ENCODE measurements at places on chromosomes 11 and 22.

DNA sequence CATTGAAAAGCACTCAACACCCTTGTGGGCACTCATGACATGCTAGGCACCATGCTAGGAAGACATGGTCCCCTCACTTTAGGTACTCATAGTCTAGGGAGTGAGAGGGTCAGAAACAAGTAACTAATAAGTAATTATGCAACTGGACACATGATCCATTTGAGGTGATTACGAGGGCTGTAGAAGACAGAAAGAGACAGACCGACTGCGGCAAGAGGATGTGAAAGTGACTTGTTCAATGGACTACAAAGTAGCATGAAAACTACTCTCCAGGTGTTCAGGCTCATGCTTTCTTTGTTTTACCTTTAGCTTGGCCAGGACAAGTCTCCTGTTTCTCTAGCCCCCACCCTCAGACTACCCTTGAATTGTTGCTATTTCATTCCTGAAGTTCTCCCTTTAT is 310.8 kb upstream of the SORL1-AS1 start:
- DNase-seq = no peak

GRCh38 chr22:48920776-48921241 is 906.9 kb downstream of the BRD1 start:
- peak; percentile 59 for DNase-seq

DNA sequence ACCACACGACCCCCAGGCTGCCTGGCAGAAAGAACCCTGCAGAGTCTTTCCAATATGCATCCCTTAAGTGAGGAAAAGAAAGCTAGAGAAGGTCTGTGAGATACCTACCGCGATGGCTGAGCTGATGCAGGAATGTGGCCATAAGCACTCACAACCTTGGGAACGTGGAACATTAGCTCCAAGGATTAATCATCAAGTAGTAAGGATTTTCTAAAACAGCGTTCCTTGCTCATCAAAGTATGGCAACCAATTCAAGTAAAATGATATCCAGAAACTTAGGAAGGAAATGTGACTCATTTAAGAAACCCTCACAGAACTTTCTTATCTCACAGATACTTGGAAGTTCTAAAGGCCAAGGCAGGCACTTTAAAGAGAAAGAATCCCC is 12.8 kb downstream of the PACSIN2 start:
- no peak for DNase-seq

DNA sequence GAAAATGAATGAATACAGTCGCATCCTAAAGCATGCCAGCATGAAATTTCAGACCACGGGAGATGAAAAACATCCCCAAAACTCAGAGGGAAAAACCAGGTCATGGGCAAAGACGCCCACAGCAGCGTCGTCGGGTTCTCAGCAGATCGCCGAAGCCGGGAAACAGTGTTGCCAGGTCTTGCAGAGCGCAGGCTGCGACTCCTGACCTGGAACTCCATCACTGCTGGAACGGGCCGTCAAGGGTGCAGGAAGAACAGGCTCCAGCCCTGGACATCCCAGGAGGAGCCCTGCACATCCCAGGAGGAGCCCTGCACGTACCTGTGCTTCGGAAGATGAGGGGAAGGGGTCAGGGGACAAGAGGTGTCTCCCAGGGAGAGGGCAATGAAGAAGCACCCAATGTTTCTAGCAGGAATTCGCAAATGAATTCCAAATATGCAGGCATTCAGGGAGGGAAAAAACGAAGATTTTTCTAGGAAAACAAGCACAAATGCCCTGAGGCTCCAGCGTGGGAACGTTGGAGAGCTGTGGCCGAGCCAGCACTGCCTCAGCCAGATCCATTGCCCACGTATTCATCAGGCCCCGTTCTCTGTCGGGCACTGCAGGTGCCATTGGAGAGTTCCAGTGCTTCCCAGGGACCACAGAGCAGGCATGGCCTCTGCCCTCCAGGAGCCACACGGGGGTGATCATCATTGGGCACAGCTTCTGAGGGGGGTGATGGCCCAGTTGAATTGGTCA is 1110.4 kb downstream of the BRD1 start:
- no peak for DNase-seq

GRCh38 chr11:96154802-96155520 is 188.0 kb downstream of the MAML2 start:
- DNase-seq = peak; percentile 54

DNA sequence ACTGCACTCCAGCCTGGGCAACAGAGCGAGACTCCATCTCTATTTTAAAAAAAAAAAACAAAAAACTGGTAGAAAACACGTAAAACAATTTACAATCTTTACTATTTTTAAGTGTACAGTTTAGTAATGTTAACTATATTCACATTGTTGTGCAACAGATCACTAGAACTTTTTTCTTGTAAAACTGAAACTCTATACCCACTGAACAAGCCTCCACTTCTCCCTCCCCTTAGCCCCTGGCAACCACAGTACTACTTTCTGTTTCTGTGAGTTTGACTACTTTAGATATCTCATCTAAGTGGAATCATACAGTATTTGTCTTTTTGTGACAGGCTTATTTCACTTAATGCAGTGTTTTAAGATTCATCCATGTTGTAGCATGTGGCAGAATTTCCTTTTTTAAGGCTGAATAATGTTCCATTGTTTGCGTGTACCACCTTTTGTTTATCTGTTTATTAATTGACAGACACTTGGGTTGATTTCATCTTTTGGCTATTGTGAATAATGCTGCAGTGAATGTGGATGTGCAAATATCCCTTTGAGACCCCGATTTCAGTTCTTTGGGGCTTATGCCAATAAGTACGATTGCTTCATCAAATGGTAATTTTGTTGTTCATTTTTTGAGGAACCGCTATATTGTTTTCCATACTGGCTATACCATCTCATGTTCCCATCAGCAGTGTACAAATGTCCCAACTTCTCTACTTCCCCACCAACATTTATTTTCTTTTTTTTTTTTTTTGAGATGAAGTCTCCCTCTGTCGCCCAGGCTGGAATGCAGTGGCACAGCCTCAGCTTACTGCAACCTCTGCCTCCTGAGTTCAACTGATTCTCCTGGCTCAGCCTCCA is 11.0 kb downstream of the DDB2 start:
- no peak for DNase-seq

GRCh38 chr11:655036-655726 is 18.1 kb downstream of the DRD4 start:
- DNase-seq = no peak

- no peak for DNase-seq
Measured at GRCh38 chr11:100922121-100922520, 207.5 kb downstream of the PGR start.

DNA sequence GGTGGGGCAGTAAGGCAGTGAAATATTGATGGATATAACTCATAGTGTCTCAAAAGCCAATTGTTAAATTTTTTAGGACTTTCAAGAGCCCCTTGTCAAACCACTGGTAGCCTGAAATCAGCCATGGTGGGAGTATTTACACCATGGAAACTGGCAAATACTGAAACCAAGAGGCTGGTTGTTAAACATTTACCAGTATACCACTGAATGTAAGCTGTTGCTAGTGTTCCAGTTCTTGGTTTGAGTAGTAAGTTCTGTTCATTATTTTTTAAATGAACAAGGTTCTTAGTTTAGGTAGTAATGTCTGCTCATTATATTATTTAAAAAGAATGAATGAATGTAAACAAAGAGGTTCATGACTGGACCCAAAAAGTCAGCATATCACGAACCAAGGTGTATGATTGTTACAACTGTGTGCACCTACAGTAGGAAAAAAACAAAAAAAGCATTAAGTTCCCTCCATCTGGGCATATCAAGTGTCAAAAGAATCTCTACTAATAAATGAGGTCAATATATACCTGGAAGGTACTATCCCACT is 4.5 kb upstream of the EIF3F start:
- DNase-seq = no peak

DNA sequence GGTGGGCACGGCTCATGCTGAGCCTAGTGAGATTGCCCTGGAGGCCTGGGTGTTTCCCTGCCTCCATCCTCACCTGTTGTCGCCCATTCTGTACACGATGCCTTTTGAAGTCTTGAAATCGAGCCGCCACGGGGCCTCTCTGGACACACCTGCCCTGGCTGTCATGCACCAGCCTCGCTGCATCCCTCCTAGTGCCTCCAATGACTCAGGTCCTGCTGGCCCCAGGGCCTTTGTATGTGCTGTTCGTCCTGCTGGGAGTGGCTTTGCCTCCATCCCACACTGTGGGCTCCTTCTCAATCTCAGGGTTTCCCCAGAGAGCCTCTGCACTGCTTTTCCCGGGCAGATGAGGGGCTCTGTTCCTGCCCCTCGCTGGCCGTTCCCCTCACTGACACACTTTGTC is 8.9 kb upstream of the MYEOV start:
- DNase-seq = no peak

DNA sequence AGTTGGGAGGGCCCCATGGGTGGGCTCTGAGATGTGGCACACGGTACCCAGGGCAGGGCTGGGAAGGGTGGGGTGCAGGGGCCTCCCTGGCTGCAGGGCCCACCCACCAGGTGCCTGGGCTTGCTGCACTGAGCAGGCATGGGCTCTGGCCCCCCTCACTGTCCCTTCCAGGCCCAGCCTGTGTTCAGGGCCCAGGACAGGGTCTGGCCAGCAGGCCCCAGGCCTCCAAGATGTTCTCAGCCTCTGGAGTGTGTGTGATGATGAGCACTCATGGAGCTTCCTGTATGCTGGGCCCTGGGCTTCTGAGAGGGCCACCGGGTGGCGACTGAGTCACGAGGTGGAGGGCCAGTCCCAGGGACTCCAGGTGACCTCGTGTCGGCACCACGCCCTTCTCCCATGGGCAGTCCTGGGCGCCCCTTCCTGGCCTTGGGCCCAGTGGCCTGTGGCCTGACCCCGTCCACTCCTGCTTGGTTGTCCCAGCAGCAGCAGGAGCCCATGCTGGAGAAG is 55.9 kb upstream of the CCDC188 start:
- DNase-seq = no peak

- no peak for DNase-seq
Measured at GRCh38 chr22:38733329-38733723, 22.5 kb downstream of the SUN2 start.

- no peak for DNase-seq
Measured at GRCh38 chr11:101567071-101567470, 16.7 kb downstream of the TRPC6 start.

GRCh38 chr11:103528596-103528995 is 419.4 kb downstream of the DYNC2H1 start:
- no peak for DNase-seq

DNA sequence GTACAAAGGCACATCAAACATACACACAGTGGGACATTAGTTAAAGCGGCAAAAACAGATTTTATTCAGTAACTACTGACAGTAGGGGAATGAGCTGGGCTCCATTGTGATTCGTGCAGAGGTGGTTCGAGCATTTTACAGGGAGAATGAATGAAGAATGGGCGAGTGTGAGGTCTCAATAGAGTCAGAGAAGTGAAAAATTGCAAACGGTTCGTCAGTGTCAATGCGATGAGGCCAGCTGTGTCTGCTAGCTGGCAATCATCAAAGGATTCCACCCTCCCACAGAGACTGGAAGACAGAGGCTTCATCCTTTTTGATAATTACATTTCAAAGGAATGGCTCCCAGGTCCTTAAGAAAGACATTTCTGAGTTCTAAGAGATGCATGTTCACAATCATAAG is 17.4 kb downstream of the OR4D9 start:
- DNase-seq = no peak

GRCh38 chr22:27879923-27880322 is 39.1 kb downstream of the PITPNB start:
- DNase-seq = no peak

GRCh38 chr22:28282405-28283067 is 363.5 kb upstream of the PITPNB start:
- DNase-seq = no peak

- no peak for DNase-seq
Measured at GRCh38 chr11:46537537-46538295, 56.1 kb downstream of the AMBRA1 start.

GRCh38 chr11:34331329-34331728 is 26.5 kb downstream of the ABTB2 start:
- DNase-seq = no peak

DNA sequence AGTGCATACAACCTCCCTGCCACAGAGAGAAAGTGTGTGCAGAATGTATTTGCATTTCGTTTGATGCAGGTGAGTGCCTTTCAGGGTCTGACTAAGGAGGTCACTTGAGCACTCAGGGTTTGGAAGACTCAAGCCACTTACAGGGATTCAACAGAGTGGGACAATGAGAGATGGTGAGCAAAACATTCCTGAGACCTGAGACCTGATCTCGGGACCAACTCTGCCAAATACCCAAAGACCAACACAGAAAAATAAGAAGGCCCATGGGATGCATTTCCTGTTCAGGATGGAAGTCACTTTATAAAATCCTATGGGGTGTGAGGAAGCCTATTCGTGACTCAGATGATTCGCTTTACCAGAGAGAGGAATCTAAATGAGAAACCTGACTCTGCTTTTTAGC is 65.2 kb upstream of the LARGE1 start:
- DNase-seq = no peak

GRCh38 chr11:35735903-35736302 is 73.3 kb downstream of the TRIM44 start:
- no peak for DNase-seq

GRCh38 chr11:6531267-6531752 is 34.2 kb downstream of the DNHD1 start:
- no peak for DNase-seq

GRCh38 chr11:123093739-123094138 is 31.8 kb upstream of the HSPA8 start:
- no peak for DNase-seq

DNA sequence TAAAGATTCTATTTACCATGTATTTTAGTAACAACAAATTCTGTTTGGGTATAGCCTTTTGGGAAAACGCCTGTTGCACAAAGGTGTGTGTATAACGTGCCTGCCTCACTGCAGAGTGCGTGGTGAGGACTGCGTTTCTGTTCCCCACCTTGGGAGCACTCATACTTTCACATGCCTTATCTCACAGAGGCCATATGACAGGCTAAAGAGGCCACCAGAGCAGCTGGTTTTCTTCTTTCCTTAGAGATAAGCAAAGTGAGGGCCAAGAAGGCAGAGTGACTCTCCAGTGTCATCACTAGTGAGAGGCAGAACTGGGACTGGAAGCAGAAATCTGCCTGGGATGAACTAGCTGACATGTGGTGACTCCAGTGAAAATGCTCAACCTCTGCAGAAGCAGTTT is 369.2 kb upstream of the NARS2 start:
- DNase-seq = no peak

GRCh38 chr11:84089072-84090057 is 803.2 kb upstream of the CCDC90B start:
- DNase-seq = no peak

GRCh38 chr11:62146476-62147200 is 22.8 kb downstream of the INCENP start:
- no peak for DNase-seq

GRCh38 chr11:39810358-39810757 is 1649.1 kb downstream of the LRRC4C start:
- DNase-seq = no peak
